Naive B cell (primary cell): ENCODE measurements at places on chromosomes 16 and 17. TPM values are rescaled to one million over a fixed set of nuclear protein-coding genes. Genes with fewer than 3 reads are reported as not detected.

DNA sequence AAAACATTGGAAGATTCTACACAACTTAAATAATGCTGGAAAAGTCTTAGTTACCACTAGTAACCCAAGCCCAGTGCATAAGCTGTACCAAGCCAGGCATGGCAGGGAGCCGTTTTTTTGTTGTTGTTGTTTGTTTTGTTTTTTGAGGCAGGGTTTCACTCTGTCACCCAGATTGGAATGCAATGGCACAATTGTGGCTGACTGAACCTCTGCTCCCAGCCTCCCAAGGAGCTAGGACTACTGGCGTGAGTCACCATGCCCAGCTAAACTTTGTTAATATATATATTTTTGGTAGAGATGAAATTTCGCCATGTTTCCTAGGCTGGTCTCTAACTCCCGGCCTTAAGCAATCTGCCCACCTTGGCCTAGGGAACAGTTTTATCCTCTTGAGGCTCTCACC is 564 bp upstream of the TMIGD1 start:
- H3K4me3 ChIP-seq: no peak overlapping the region
- peaks cover 4% of the 10 kb centered on the region for H3K4me1 ChIP-seq
- H3K27me3 ChIP-seq: peaks cover 4% of the 10 kb centered on the region
- no peaks in the 10 kb centered on the region for H3K36me3 ChIP-seq
- DNase-seq: no peak

- H3K4me1 ChIP-seq: no peaks in the 10 kb centered on the region
- H3K27me3 ChIP-seq: peaks cover 3% of the 10 kb centered on the region
- DNase-seq: peak; percentile 15
- H3K27ac ChIP-seq: no peak overlapping the region
Observed at GRCh38 chr17:66255112-66255511, 25.9 kb upstream of the APOH start.

- H3K27ac ChIP-seq: no peak overlapping the region
- no peaks in the 10 kb centered on the region for H3K36me3 ChIP-seq
- no peak for DNase-seq
- H3K4me1 ChIP-seq: no peaks in the 10 kb centered on the region
Observed at GRCh38 chr17:79478051-79478461, 132.8 kb downstream of the RBFOX3 start.

GRCh38 chr16:72928090-72928981 is 119.6 kb downstream of the ZFHX3 start:
- H3K4me3 ChIP-seq: no peak overlapping the region
- DNase-seq: no peak
- no peaks in the 10 kb centered on the region for H3K36me3 ChIP-seq
- H3K4me1 ChIP-seq: peaks cover 8% of the 10 kb centered on the region
- H3K27ac ChIP-seq: no peak overlapping the region

CDRT15L2 gene
- not detected for polyA plus RNA-seq

RGS11 gene
- polyA plus RNA-seq: not detected
